ENCODE measurements at places on chromosomes 2 and 18. TPM values are rescaled to one million over a fixed set of nuclear protein-coding genes. Genes with fewer than 3 reads are reported as not detected.

Gene ANKRD30BL
- total RNA-seq: 0.60 TPM

Gene RPRM
- 0.89 TPM for total RNA-seq

Gene ZNF532
- total RNA-seq: 42.5 TPM

Gene ADAM23
- total RNA-seq: 1.7 TPM

Gene ADGRF3
- 0.69 TPM for total RNA-seq

GRCh38 chr2:143720095-143720664 lies 591.0 kb downstream of the ARHGAP15 start:
- H3K4me3 ChIP-seq: no peak overlapping the region
- no peaks in the 10 kb centered on the region for H3K27me3 ChIP-seq
- no peak overlapping the region for H3K27ac ChIP-seq
- H3K4me1 ChIP-seq: no peaks in the 10 kb centered on the region
- no peak for DNase-seq
- no peaks in the 10 kb centered on the region for H3K36me3 ChIP-seq

GRCh38 chr2:15939556-15939853 lies 845 bp upstream of the MYCN start:
- H3K4me1 ChIP-seq: peaks cover 56% of the 10 kb centered on the region
- DNase-seq: peak; percentile 85
- H3K36me3 ChIP-seq: no peaks in the 10 kb centered on the region
- H3K4me3 ChIP-seq: peak overlapping the region; percentile 50

DNA sequence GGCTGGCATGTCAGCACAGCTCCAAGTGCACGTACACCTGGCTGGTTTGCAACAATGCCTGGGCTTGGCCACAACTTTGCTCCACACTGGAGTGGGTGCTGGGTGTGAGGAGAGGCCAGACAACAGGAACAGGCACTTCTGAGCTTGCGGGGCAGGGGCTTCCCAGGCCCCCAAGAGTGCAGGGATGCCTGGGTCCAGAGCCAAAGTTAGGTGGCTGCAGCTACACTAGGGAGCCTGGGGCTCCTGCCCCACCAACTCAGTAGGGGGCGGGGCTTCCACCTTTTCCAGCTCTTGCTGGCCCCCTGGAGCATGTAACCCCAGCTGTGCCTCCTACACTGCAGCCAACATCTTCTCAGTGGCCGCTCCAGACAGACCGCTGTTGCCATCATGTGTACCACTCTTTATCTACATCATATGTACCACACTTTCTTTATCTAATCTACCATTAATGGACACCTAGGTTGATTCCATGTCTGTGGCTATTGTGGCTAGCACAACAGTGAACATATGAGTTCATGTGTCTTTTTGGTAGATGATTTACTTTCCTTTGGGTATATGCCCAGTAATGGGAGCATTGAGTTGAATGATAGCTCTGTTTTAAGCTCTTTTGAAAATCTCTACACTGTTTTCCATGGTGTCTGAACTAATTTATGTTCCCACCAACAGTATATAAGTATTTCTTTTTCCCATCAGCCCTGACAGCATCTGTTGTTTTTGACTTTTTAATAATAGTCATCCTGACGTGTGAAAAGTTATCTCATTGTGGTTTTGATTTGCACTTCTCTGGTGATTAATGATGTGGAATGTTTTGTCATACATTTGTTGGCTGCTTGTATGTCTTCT lies 87.9 kb downstream of the ZNF804A start:
- H3K27me3 ChIP-seq: no peaks in the 10 kb centered on the region
- H3K4me1 ChIP-seq: no peaks in the 10 kb centered on the region
- no peak overlapping the region for H3K4me3 ChIP-seq
- no peaks in the 10 kb centered on the region for H3K36me3 ChIP-seq

DNA sequence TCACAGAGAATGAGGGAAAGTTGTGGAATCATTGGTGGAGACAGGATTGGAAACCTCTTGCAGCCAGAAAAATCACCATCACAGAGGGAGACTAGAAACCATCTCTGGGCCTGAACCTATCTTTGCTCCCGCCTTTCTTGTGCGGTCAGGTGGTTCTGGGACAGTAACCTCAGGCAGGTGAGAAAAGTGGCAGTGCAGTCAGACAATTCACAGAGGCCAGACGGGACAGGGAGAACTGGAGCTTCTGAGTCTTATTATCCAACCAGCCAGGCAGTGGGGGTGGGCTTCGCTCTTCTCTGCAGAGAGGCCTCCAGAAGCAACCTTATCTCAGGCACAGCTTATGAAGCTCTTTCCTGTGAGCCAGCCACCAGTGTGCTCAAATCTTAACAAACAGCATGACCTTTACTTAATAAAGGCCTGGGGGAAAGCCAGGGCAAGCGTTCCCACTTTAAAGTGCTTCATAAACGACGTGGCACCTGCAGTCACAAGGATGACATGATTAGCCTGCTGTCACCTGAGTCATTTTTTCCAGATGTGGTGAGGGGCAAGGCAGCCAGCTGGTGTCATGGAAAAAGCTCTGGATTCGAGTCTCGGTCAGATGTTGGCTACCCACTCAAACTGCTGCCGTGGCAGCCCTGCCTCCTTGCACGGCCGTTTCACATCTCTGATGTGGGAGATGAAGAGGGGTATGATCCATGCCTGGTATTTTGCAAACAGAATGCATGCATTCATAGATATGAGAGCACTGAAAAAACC lies 109.7 kb downstream of the B3GNT2 start:
- H3K27me3 ChIP-seq: no peaks in the 10 kb centered on the region
- no peaks in the 10 kb centered on the region for H3K36me3 ChIP-seq
- peak overlapping the region; percentile 88 for H3K27ac ChIP-seq
- peaks cover 58% of the 10 kb centered on the region for H3K4me1 ChIP-seq

DNA sequence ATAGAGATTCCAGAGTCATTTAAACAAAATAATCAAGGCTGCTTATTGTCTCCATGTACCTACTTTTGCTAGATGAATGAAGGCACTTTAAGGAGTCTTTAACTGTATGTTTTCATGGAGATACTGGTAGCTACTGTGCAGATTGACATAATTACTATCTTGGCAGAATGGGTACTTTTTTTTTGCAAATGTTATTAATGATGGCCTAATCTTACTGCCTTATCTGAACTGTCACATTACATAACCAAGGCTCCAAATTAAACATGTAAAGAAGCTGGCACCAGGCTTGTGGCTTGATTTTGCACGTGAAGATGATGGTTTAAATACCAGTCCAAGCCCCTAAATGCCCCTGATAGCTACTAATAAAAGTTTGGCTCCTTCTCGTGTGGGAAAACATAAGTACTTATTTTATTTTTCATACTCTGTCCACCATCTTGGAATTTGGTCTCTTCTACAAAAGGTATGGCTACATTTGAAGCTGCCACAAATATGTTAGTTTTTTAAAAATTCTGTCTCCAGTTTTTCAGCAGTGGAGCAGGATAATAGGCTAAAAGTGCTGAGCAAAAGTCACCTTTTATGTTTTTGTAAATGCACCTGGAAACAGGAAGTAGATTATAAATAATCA lies 4.1 kb downstream of the TRIB2 start:
- H3K27ac ChIP-seq: peak overlapping the region; percentile 96
- H3K4me1 ChIP-seq: peaks cover 45% of the 10 kb centered on the region
- no peaks in the 10 kb centered on the region for H3K27me3 ChIP-seq
- H3K36me3 ChIP-seq: peaks cover 4% of the 10 kb centered on the region

GRCh38 chr2:95158891-95159619 lies 593 bp downstream of the ZNF514 start:
- H3K36me3 ChIP-seq: peaks cover 30% of the 10 kb centered on the region
- peak; percentile 88 for DNase-seq
- H3K4me3 ChIP-seq: peak overlapping the region; percentile 91

DNA sequence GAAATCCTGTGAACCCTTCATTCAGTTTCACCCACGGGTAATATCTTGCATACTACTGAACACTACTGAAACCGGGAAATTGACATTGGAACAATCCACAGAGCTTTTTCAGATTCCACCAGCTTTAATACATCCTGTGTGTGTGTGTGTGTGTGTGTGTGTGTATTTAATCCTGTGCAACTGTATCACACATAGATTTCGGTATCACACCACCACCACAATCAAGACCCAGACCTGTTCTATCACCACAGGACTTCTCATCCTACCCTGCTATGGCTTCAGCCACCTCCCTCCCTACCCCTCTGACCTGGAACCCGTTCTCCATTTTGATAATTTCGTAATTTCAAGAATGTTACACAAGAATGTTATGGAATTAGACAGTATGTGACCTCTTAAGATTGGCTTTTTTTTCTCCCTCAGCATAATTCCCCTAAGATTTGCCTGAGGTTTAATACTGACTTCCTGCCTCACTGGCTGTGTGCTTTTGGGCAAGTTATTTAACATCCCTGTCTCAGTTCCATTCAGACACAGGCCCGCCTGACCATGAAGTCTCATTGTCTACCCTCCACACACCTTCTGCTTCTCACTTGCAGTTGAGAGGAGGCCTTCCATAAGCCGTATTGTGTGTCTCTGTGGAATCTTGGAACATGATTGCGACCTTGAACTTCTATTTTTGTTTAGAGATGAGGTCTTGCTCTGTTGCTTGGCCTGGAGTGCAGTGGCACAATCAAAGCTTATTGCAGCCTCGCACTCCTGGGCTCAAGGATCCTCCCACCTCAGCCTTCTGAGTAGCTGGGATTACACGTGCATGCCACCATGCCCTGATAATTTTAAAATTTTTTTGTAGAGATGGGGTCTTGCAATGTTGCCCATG lies 14.4 kb upstream of the TMEM131 start:
- no peak overlapping the region for H3K4me3 ChIP-seq
- no peaks in the 10 kb centered on the region for H3K27me3 ChIP-seq
- H3K27ac ChIP-seq: no peak overlapping the region
- H3K36me3 ChIP-seq: no peaks in the 10 kb centered on the region
- peaks cover 55% of the 10 kb centered on the region for H3K4me1 ChIP-seq

DNA sequence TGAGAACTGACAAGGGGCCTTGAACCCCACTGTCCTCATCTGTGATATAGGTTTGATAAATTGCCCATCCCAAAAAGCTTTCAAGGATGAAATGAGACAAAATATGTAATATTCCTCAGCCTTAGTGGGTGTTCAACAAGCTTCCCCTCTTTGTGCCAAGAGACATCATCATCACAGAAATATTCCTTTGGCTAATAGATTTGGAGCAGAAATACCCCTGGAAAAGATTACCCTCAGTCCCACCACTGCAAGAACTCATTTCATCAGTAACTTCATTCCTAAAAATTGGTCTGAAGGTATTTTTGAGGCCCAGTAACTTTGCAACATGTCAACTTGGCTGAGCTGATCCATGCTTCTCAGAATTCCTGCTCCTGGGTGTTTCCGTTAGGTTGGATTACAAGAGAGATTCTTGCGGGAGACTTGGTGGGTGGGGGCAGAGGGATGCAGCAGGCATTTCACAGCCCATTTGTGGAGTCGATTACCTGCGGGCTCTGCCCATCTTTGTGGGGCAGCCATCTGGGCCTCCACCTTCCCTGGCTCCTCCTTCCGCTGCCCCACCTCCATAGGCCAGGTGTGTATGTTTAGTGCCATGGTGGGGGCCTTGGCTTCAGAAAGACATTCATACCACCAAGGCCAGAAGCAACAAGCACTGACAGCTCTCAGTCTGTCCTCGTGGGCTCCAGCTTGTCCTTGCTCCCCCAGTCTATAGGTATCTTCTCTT lies 263.9 kb downstream of the GLI2 start:
- no peaks in the 10 kb centered on the region for H3K4me1 ChIP-seq

DNA sequence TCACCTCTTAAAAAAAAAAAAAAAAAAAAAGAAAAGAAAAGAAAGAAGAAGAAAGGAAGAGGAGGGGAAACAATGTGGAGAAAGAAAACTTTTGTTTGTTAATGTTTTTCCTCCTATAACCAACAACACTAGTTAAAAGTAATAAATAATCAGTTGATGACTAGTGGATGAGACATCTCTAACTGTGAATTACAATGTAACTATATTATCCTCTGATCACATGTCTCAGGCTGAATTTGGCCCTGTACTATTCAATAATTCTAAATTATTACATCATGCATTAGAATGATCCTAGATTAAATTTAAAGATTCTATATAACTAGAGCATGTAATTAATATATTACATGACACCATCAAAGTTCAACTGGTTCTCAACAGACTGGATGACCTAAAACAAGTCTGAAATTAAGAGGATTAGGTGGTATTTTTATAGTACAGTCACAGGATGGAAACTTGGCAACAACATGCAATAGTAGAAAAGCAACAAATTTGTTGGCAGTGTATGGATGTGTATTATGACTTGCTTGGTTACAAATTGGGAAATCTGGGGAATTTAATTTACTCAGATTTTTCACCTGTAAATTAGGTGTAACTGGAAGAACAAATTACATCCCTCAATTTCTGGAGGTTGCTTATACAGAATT lies 269.3 kb upstream of the SETBP1 start:
- no peaks in the 10 kb centered on the region for H3K36me3 ChIP-seq
- no peak overlapping the region for H3K27ac ChIP-seq
- no peaks in the 10 kb centered on the region for H3K4me1 ChIP-seq
- no peak for DNase-seq
- H3K27me3 ChIP-seq: no peaks in the 10 kb centered on the region

DNA sequence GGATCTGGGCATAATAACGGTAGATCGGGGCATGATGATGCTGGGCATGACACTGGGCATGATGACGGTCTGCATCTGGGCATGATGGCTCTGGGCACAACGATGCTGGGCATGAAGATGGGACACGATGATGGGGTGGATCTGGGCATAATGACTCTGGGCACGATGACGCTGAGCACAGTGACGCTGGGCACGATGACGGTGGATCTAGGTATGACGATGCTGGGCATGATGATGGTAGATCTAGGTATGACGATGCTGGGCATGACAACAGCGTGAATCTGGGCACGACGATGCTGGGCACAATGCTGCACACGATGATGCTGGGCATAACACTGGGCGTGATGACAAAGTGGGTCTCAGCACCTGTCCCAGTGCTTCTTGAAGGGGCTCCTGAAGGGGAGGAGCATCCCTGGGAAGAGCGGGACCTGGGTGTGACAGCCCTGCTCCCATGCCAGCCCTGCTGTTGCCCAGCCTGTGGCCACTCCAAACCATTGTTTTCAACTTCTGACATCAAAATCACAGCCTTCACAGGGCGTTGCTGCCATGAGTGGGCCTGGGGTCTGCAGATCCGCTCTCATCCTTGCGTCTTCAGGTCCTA lies 30.4 kb upstream of the ALLC start:
- H3K27me3 ChIP-seq: no peaks in the 10 kb centered on the region
- H3K27ac ChIP-seq: no peak overlapping the region
- no peak overlapping the region for H3K4me3 ChIP-seq
- DNase-seq: peak; percentile 29
- H3K36me3 ChIP-seq: no peaks in the 10 kb centered on the region

DNA sequence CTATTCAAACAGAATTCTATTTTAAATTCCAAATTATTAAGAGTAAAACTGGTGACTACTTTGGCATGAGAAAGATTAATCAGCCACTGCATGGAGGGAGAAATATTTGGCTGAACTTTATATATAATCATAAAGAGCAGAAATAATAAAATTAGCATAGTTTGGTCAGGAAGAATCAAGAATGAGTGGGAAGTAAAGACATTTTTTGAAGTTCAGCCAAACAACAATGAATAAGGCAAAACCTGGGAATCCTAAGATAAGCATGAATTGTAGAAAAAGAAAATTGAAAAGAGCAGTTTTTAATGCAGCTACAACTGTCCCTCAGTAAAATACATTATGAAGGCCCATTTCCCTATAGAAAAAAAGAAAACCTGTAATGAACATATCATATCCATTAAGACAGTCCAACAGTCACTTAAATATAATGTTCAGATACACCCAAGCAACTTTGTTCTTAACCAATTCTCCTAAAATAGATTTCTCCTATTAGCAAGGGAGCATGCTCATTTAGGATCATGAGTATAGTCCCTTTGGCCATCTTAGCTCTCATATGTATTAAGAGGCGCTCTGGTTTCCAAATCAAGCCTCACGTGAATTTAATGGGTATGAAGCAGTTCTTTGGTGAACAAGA lies 6.5 kb downstream of the TMEM17 start:
- no peaks in the 10 kb centered on the region for H3K36me3 ChIP-seq
- DNase-seq: no peak
- H3K27me3 ChIP-seq: no peaks in the 10 kb centered on the region
- H3K4me1 ChIP-seq: no peaks in the 10 kb centered on the region
